Cardiac septum (tissue), 1 donor: ENCODE measurements at places on chromosomes 4 and X. TPM values are rescaled to one million over a fixed set of nuclear protein-coding genes. Genes with fewer than 3 reads are reported as not detected.

- no peak for DNase-seq
Measured at GRCh38 chrX:42530027-42530426, 247.9 kb downstream of the PPP1R2C start.

DNA sequence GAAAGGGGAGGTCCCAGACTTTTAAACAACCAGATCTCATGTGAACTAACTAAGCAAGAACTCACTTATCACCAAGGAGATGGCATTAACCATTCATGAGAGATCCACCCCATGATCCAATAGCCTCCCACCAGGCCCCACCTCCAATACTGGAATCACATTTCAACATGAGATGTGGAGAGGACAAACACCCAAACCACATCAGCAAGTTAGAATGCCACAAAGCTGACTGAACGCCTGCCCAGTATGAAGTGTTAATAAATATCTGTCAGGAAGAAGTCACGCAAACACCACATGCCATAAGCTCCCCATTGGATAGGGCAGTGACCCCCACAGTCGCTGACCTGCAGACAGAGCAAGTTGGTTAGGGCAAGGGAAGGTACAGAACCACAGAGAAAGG lies 14.3 kb downstream of the SLC10A6 start:
- DNase-seq, result no peak

The SHISA3 gene
- 0.46 TPM for total RNA-seq

DNA sequence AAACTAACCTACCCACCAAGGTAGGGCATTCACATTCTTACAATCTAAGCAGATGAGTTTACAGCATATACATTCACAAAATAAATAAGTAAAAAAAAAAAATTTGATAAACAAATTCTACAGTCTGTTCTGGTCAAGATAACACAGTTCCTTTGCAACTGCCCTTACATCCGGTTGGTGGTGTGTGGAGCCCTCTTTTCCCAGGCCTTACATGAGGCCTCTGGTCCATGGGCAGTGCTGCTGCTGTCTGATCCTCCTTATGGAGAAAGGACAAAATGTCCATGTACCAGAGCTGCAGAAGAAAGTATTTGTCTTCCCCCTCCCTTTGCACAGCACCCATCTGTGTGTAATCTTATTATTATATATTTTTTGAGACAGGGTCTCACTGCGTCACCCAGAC lies 2.2 kb upstream of the SEPTIN11 start:
- DNase-seq, result no peak

The KCNIP4 gene
- not detected for total RNA-seq

DNA sequence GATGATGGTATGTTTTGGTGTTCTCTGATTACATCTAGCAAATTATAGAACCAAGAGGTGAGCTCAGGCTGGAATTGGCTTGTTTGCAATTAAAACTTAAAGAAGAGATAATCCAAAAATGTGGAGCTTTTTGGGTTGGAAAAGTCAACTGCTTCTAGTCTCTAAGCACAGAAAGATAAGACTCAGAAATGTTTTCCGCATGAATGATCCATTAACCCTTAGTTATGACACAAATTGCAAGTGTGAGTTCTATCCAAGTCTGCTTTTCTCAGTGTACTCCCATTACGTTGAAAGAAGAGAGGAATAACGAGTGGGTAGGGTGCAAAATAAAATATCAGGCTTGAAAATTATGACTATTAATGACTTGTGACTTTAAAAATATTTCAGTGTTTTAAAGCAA lies 38.5 kb downstream of the HPGD start:
- DNase-seq, result no peak

The FAM47A gene
- not detected for total RNA-seq

GRCh38 chrX:121831601-121832000 lies 784.2 kb downstream of the GLUD2 start:
- no peak for DNase-seq

GRCh38 chr4:27000122-27000521 lies 139.5 kb downstream of the STIM2 start:
- no peak for DNase-seq

GRCh38 chr4:10622728-10623127 lies 61.8 kb downstream of the CLNK start:
- no peak for DNase-seq

DNA sequence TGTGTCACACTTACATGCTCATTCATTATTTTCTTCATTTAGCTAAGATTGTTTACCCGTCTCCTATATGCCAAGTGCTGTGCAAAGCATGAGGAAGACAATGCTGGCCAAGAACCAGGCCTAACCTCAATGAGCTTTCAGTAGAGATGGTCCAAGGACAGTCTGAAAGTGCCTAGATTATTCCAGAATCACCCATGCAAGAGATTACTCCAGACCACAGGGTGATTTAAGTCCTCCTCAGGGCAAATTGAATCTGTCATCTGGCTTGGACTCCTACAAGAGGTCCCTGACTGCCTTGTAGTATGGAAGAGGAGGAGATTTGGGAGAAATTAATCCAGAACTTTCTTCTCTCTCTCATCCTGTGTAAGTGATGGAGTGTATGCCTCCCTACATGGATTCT lies 99.4 kb upstream of the NDP start:
- no peak for DNase-seq
